ENCODE measurements at places on chromosomes 3 and 15.

DNA sequence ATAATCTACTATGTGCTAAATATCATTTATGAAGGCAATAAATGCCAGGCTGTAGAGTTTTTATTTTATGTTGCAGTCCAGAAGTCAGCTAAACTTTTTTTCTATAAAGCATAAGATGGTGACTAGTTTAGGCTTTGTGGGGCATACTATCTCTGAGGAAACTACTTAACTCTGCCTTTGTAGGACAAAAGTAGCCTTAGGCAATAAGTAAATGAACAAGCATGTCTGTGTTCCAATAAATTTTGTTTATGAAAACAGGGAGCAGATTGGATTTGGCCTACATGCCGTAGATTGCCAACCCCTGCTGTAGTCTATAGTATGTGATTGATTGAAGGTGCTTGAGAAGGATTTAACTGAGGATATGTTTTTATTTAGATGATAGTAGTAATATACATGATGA is 502.5 kb upstream of the NAALADL2 start:
- DNase-seq = no peak

DNA sequence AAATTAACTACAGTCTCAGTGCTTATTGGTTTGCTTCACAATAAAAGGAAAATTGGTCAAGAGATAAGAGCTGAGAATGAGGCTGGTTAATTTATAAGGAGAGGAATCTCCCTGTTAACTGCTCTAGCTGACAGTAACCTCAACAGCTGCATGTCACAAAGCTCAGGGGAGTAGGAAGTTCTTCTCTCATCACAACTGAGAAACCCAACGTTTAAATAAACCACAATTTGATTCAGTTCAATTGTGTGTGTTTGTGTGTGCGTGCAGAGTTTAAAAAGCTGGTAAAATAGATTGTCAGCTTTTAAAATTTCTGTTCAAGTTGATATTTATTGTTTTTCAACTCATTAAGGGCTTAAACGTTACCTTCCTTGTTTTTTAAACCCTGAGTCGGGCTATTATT is 3.5 kb upstream of the TGFBR2 start:
- DNase-seq = no peak

DNA sequence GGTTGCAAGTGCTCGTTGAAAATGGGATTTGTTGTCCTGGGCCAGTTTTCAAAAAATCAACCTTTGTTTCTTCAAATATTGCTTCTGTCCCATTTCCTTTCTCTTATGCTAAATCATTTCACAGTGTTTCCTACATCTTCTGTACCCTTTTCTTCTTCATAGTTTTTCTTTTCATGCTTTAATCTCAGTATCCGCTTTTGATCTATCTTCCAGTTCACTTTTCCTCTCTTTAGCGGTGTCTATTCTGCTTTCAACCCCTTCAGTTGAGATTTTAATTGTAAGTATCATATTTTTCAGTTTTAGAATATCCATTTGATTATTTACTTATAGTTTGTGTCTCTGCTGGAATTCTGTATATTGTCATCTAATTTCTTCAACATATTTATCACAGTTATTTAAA is 311.7 kb upstream of the TPM1 start:
- no peak for DNase-seq

DNA sequence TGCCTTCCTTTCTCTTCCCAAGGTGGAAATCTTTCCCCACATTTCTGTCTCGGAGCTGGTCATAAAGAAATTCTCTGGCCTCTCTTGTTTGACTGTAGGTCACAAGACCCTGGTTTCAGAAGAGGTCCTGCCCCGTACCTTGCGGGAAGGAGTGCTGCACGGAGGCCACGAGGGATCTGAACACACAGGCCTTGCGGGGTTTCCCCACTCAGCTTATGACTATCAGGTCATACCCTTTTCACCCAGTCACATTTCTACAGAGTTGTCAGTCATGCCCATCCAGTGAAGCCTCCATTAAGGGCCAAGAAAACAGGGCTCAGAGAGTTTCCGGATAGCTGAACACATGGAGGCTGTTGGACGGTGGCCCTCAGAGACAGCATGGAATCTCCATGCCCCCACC is 54.7 kb upstream of the ATP13A3 start:
- DNase-seq = no peak

- DNase-seq = no peak
Observed at GRCh38 chr3:36909181-36909580, 35.7 kb downstream of the TRANK1 start.

DNA sequence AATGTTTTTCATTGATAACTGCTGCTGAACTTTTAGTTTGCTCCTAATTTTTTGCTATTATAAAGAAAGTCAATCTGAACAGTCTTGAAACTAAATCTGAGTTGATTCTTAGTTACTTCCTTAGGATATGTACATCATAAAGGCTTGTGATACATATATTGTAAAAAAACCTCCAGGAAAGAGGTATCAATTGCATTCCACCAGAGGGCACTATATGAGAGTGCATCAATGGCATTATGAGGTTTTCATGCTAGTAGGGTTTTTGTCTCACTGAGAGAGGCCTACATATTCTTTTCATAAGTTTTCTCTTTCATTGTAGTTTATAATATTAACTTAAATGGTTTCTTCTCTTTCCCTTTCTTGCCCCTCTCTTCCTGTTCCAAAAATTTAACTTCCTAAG is 46.9 kb downstream of the PIK3R4 start:
- peak; percentile 59 for DNase-seq

DNA sequence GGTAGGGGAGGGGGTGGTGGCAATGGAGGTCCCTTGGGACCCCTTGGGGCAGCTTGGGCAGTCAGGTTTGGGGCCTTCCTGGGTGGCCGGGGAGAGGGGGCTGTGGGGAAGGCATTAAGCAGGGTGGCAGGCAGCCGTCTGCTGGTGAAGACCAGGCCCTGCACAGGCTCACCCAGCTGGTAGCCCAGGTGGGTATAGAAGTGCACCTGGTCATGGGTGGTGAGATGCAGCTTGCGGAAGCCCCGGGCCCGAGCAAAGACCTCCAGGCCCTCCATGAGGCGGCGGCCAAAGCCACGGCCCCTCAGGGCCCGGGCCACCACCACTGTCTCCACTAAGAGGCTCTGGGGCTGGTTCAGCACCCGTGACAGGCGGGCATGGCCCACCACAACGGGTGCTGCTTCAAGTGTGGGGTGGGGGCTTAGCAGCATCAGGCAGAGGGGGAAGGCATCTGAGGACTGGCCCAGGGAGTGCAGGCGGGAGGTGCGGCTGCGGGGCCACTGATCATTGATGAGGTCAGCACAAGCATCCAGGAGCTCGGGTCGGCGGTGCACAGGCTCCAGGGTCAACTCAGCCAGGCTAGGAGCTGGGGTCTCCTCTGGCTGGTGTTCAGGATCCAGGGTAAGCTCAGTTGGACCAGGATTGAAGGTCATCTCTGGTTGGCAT is 2.4 kb downstream of the HYAL3 start:
- DNase-seq = no peak

GRCh38 chr15:75929799-75930565 is 26.3 kb downstream of the FBXO22 start:
- DNase-seq = no peak

DNA sequence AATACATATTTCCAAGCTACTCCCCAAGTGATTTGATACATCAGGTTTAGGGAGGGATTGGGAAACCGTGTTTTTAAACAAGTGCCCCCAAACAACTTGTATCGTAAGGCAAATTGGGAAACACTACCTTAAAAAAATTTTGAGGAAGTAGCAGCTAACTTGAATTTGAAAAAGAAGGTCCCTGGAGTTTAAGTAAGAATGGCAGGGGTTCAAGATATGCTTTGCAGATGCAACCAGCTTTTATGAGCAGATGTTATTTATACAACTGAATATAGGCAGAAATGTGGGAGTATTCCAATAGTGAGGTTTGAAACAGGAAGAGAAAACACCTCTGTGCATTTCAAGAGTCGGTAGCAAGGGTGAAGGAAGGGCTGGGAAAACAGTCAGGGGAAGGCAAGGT is 139.6 kb downstream of the IL20RB start:
- DNase-seq = no peak

- no peak for DNase-seq
Observed at GRCh38 chr3:56110886-56111285, 357.4 kb downstream of the ERC2 start.

DNA sequence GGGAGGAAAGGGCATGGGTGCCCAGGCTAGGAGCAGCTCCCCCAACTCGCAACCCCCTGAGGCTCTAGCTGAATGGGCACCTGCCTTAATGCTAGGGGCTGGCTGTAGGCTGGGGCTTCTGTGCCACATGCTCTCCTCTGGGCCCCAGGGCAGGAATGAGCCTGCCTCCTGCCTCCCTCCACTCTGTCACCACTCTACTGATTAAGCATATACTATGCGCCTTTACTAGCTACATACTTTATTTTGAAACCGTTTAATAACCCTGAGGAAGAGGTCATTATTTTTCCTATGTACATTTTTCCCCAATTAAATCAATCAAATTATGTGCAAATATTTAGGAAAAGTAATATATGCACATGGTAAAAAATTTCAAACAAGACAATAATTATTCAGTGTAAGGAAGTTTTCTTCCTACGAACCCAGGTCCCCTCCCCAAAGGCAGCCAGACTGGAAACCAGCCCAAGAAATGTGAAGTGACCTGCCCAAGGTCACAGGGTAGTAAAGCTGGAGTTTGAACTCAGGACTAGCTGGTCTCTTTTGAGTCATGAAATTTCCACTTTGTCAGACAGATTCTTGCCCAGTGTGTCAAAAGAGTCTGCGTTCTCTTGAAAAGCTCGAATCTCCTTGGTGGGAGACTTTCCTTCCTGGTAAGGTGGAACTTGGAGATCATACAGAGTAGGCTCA is 122.5 kb downstream of the DNAJB8 start:
- DNase-seq = no peak

All from bronchial epithelial cell (primary cell).